ENCODE measurements at places on chromosomes 7 and 10.
A peak's percentile ranks its signal among the peaks of the same experiment; 100 is the strongest.

DNA sequence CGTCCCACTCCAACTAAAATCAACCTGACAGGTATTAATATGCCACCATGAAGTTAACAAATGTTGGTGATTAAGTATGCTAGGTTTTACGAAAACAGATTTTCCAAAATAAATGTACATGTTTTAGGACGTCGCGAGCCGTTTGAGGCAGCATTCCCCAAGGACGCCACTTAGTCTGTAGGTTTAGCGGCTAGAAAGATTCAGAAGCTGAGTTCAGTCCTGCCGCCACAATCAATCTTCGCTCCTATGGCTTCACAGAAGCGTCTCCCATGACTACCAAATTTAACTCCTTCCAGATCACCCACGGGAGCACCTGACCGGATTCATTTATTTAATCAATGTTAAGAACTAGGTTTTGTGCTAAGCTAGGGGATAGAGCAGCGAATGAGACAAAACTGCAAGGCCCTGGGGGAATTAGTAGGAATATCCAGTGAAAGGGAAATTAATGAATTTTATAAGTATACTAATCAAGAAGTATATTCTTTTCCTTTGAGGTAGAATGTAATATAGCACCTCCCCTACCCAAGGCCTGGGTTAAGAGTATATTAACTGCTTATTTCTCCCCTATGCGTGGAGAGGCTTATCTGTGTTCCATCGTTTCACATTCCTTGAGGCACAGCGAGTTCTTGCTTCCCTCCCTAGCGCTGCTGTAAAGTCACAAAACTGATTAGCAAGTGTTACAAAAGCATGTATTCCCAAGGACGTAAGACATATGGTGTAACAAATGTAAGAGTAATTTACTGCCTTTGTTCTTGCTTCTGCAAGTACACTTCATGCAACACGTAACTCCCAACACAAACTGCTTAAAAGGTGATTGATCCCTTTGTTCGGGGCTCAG, 994 bp upstream of the CYP51A1 start:
- peak; percentile 4 for DNase-seq

GRCh38 chr7:100632951-100633717, 8.2 kb downstream of the TFR2 start:
- peak; percentile 57 for DNase-seq

DNA sequence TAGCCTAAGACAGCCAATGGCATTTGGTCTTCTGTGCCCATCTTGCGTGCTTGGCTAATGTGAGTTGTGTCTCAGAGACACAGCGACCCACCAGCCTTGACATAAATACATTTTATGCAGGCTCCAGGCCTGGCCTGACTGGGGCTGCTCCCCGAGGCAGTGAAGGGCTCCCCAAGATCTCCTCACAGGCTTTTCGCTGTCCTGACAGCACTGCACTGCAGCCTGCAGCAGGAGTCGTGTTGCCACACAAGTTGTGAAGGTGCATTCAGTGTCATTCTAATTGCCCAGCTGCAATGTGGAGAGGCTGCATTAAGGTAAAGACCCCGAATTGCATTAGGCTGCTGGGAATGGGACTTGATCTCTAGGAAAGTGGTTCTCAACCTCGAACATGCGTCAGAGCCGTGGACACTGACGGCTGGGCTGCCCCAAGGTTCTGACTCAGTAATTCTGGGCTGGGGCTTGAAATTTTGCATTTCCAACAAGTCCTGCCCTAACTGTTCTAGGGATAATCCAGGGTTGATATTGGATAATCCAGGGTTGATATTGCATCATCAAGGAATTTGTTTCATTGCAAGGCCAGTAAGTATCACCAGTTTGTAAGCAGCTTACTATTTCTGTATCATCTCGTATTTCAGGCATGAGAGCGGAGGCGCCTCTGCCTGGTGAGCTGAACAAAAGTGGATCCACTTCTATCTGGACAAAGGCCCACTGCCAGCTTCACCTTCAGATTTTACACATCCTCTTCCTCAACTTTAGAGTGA, 108.7 kb upstream of the INSIG1 start:
- no peak for DNase-seq

GRCh38 chr10:2212244-2212834, 475.0 kb upstream of the ADARB2 start:
- DNase-seq: no peak

GRCh38 chr10:14024329-14025202, 306.2 kb downstream of the FRMD4A start:
- no peak for DNase-seq

DNA sequence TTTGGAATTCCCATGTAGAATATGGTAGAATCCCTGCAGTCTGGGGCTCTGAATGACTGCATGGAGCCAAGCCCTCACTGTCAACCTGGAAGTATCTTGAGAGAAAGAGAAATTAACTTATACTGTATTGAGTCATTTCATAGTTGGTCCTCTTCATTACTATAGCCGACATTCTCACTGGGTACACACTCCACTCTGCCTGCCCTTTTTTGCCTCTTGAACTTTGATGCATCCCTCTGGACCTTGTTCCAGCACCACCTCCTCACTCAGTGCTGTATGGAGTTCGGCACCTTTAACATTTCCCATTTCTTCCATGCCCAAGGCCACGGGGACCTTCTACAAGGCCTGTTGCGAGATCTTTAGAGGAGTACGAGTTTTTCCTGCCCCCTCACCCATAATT, 4.6 kb upstream of the ARHGAP22 start:
- DNase-seq: no peak

GRCh38 chr7:14292737-14293136, 303.3 kb upstream of the ETV1 start:
- no peak for DNase-seq

- DNase-seq: peak; percentile 22
Observed at GRCh38 chr10:122282253-122282671, 11.2 kb downstream of the BTBD16 start.

GRCh38 chr7:131103997-131104396, 223.7 kb upstream of the MKLN1 start:
- DNase-seq: peak; percentile 91

GRCh38 chr10:2681891-2682290, 385.5 kb upstream of the PFKP start:
- DNase-seq: no peak

DNA sequence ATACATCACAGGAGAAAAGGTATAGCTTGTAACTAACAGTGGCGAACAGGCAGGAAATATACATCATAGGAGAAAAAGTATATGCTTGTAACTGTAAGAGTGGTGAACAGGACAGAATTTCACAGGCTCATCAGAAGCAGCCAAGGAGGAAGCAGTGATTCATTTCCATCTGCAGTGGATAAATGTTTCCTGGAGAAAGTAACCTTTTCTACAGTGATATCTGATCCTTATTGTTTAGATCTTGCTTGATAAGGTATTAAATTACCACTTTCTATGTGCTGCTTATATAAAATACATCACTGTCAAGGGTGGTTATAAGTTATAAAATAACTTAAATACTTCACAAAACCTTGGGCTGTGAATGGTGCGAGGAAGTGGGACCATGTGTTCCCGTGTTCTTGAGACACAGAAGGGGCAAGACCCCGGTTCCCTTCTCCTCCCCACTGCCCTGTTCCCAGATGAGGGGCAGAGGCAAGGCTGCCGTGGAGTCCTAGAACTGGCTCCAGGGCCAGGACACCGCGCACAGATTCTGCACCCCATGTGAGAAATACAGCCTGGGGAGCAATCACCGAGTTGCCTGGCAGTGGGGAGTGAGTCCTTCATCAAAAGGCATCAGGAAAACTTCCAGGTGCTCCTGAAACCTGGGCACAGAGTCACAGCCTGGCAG, 135.2 kb downstream of the DIP2C start:
- no peak for DNase-seq

GRCh38 chr7:128041203-128041602, 10.0 kb upstream of the LRRC4 start:
- DNase-seq: peak; percentile 16

DNA sequence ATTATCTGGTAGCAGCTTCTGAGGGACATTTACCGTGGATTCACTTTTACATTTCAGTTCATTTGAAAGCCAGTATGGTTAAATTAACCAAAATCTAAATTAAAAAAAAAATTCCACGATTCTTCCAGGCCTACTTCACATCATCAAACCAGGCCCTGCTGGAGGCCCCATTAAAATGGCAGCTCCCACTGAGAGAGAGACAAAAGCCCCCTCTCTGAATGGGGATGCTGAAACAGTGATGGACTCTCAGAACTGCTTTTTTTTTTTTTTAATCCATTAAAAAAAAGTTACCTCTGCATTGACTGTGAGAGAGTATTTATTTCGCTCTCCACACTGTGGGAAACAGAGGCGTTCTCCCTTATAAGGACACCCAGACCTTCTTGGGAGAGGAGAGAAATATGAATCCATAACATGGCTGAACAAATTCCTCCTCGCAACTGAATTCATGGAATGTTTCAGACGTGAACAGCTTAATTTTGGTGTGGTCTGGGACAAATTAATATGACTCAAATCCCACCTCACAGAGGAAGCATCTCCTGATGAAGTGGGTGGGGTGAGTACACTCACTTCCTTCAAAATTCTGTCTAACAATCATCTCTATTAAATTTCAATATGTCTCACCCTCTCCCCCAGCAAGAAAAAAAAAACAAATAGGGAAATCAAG, 73.5 kb downstream of the SAMD9 start:
- DNase-seq: peak; percentile 48

GRCh38 chr10:122293156-122293960, 22.3 kb downstream of the BTBD16 start:
- DNase-seq: no peak

DNA sequence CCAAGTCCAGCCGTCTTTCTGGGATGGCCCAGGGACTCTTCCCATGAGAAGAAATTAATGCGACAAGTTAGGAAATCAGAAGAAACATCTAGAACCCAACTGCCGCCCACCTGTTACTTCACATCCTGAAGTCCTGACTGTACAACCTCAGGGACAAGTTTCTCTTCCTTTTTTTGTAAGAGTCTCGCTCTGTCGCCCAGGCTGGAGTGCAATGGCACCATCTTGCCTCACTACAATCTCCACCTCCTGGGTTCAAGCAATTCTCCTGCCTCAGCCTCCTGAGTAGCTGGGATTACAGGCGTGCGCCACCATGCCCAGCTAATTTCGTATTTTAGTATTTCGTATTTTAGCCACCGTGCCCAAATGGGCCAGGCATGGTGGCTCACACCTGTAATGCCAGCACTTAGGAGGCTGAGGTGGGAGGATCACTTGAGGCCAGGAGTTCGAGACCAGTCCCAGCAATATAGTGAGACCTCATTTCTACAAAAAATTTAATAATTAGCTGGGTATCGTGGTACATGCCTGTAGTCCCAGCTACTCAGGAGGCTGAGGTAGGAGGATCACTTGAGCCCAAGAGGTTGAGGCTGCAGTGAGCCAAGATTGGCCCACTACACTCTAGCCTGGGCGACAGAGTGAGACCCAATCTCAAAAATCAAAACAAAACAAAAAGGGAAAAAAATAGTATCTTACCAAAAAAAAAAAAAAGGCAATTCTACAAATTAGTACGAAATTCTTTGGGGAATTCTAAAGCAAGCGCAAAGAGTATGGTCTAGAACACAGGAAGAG, 20.8 kb downstream of the LAT2 start:
- no peak for DNase-seq

GRCh38 chr10:33594475-33594874, 260.0 kb upstream of the NRP1 start:
- no peak for DNase-seq

- DNase-seq: peak; percentile 78
Observed at GRCh38 chr7:73885975-73886798, 25.2 kb downstream of the TMEM270 start.

GRCh38 chr10:4201866-4202825, 417.1 kb upstream of the KLF6 start:
- peak; percentile 60 for DNase-seq

GRCh38 chr7:49333180-49333881, 409.0 kb downstream of the CDC14C start:
- no peak for DNase-seq

DNA sequence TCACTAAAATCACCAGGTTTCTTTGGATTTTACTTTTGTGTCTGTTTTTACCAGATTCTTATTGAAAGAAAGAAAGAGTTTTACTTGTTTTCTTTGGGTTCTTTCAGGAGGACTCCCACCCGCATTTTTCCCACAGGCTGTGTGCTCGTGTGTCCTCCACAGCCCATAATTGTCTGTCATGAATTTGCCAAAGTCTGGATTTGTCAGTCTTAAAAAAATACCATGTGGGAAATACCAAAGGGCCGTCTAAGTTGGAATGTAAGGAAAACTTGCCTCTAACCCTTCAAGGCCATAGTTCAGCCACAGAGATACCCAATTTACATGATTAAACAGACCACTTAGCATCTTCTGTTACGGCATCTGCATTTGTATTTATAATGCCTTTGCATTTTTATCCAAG, 41.3 kb upstream of the INHBA start:
- no peak for DNase-seq

DNA sequence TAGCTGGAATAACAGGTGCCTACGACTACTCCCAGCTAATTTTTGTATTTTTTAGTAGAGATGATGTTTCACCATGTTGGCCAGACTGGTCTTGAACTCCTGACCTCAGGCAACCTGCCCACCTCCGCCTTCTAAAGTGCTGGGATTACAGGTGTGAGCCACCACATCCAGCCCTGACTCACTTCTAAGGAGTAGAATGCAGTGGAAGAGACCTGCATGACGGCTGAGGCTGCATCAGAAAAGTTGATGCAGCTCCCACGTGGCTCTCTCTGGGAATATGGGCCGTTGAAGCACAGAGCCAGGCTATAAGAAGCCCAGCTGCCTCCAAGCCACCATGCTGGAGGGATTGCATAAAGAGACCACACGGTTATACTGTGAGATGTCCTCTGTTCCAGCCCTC, 21.6 kb upstream of the ASL start:
- DNase-seq: no peak
